Endodermal cell (in vitro differentiated cells): ENCODE measurements at places on chromosomes 2 and 18. TPM values are rescaled to one million over a fixed set of nuclear protein-coding genes. Genes with fewer than 3 reads are reported as not detected.

Gene CTAGE1
- total RNA-seq, result not detected in 2 replicates

Gene LHCGR
- total RNA-seq, result not detected in 3 replicates

GRCh38 chr2:241902357-241902991 lies 32.9 kb downstream of the RTP5 start:
- DNase-seq, result peak; percentile 77

DNA sequence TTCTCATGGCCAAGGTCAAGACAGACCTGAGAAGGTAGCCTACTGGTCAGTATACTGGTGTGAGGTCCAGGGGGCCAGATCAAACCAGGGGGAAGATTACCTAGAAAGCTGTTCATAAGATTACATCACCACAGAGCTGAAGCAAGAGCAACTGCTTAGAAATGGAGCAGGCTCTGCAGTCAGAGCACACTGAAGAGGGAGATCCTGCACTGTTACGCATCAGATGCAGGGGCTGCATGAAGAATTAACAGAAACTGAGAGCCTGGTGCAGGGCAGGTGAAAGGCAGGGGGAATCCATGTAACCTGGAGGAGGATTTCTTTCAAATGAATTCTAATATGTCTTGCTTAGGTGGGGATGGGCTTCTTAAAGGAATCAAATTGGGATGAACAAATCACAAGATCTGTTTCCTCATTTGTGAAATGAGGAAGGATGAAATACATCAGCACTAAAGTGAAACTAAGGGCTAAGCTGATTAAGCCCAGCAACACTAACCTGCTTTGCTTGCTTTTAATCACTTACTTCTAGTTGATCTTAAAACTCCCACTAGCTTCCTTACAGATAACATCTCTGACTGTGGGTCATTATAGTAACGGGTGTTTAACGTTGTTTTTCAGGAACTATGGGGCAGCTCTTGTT lies 74.3 kb upstream of the ADAM23 start:
- no peak for DNase-seq

DNA sequence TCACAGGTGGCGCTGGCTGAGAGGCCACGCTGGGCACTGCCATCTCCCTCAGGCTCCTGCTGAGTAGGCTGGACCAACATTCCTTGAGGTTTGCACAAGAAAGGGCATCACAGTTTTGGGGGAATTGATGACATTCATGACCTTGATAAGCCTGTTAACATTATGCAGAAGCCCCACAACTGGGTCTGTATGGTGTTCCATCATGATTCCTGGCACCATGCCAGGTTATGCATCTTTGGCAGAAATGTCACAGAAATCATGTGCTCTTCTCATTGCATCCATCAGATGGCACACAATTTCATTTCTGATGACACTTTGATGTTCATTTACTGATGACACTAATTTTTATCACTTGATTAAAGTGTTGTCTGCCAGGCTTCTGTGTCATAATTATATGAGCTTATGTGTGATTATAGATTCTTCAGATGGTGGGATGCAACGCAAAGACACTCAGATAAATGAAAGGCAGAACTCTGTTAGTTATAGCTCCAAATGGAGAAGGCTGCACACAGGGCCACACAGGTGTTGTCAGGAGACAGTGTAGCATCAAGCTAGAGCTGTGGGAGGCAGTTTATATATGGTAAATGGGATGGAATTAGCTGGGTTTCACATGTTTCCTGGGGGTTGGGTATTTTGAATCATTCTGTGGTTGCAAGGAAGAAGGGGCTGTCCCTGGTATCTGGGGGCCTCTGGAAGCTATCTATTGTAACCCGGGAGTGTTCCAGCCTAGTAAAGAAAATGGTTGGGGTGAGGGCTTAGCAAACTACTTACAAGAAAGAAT lies 191.3 kb downstream of the SLC39A10 start:
- no peak for DNase-seq

GRCh38 chr2:218482651-218483050 lies 63.7 kb downstream of the VIL1 start:
- DNase-seq, result no peak

GRCh38 chr18:6269660-6270332 lies 144.9 kb downstream of the L3MBTL4 start:
- no peak for DNase-seq

Gene ALPG
- 0.09 TPM in 1 of 2 replicates, not detected in the other for total RNA-seq

Gene EGR4
- total RNA-seq, result 0.23 TPM in 1 of 3 replicates, not detected in the others

- DNase-seq, result no peak
These were observed 43.7 kb upstream of the RIT2 start for GRCh38 chr18:43159086-43159770.

GRCh38 chr2:205403244-205403825 lies 279.0 kb upstream of the NRP2 start:
- no peak for DNase-seq

Gene SMYD1
- 0.21 TPM in 1 of 3 replicates, not detected in the others for total RNA-seq

Gene IL1R1
- 3.0 and 3.8 TPM in 2 replicates for total RNA-seq

- no peak for DNase-seq
These were observed 31.7 kb upstream of the RAB1A start for GRCh38 chr2:65161551-65162100.

Gene LIMS3
- total RNA-seq, result 0.72 and 1.4 TPM in 2 replicates

DNA sequence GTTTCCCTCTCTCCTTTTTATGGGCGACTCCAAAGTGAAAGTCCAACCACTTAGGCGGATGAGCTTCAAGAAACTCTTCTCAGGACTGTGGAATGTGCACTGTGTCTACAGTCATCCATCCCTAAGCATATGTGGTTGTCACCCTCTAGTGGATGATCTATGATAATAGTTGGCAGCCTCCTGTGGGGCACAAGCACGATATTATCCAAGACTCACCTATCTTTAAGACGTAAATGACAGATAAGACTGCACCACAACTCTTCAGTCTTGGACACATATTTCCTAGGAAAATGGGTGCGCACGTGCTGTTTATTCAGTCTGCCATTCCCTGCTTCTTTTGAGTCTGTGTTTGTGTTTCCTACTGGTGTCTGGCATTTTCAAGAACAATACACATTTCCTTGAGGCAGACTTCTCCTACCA lies 145.5 kb upstream of the CTAGE1 start:
- peak; percentile 56 for DNase-seq

DNA sequence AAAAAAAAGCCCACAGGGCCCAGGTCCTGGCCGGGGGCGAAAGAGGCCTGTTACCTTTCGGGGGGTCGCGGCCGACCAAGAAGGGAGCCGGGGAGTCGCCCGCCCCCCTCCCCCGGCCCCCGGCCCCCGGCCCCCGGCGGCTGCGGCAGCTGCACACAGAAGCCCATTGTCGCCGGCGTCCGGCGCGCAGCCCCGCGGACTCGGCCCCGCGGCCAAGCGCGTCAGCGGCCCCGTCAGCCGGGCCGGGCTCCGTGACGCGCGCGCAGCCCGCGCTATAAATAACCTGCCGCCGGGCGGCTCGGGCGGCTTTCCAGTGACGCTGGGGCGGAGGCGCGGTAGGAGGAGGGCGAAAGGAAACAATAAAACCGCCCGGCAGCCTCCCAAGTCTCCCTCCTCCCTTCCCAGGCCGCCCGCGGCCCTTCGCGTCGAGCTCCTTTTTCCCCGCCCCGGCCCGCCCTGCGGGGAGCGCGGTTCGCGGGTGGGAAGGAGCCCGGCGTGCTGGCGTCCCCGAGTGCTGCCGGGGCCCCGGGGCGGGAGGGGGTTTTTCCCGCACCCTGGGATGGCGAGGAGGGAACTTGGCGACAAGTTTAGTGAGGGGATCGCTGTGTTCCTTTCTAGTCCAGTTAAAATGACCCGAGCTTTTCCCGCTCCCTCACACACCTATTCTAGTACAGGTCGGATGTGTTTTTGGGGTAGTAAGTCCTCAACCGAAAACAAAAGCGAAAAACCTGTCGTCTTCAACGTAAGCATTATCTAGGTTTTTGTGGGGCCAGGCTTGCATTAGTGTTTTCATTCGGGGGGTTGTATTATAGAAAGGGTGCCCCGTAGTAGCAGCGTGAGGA lies 10.0 kb upstream of the NR4A2 start:
- DNase-seq, result peak; percentile 94

Gene DPYSL5
- 2.6 and 3.5 TPM in 2 replicates for total RNA-seq

GRCh38 chr2:11750917-11751316 lies 4.5 kb downstream of the LPIN1 start:
- no peak for DNase-seq

- no peak for DNase-seq
These were observed 16.1 kb upstream of the TTLL4 start for GRCh38 chr2:218694405-218695145.

GRCh38 chr2:128329607-128330006 lies 10.9 kb upstream of the HS6ST1 start:
- peak; percentile 5 for DNase-seq

Gene CDCA7
- 64.3 and 73.0 TPM in 2 replicates for total RNA-seq

- no peak for DNase-seq
These were observed 30.4 kb downstream of the PRKRA start for GRCh38 chr2:178420463-178420999.

GRCh38 chr18:78739115-78739514 lies 240.5 kb upstream of the SALL3 start:
- DNase-seq, result peak; percentile 13

DNA sequence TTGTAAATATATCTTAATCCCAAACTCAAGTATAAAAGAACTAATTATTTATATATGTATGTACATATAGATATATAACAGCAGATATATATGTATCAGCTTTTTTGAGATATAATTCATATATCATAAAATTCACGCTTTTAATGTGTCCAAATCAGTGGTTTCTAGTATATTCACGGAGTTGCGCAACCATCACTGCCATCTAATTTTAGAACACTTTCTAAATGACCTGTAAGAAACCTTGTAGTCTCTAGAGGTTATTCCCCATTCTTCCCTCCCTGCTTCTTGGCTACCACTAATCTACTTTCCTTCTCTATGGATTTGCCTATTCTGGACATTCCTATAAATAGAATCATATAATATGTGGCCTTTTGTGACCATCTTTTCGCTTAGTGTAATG lies 163.5 kb upstream of the TCF4 start:
- DNase-seq, result no peak

- peak; percentile 92 for DNase-seq
These were observed at the start of gene MBP for GRCh38 chr18:77132369-77133050. Gene MBP (minus strand): TSS chr18:77132783. CDS start chr18:77105261, 27,522 bp downstream.

Gene NCKAP1
- total RNA-seq, result 133 to 138 TPM (median 136 TPM) in 3 replicates

GRCh38 chr2:73926493-73927327 lies at the start of gene DGUOK:
Gene DGUOK (plus strand): TSS chr2:73926880. CDS start chr2:73926911, 31 bp downstream.
- peak; percentile 98 for DNase-seq

- DNase-seq, result peak; percentile 91
These were observed 1824.3 kb upstream of the CELF4 start for GRCh38 chr18:39389800-39390379.

DNA sequence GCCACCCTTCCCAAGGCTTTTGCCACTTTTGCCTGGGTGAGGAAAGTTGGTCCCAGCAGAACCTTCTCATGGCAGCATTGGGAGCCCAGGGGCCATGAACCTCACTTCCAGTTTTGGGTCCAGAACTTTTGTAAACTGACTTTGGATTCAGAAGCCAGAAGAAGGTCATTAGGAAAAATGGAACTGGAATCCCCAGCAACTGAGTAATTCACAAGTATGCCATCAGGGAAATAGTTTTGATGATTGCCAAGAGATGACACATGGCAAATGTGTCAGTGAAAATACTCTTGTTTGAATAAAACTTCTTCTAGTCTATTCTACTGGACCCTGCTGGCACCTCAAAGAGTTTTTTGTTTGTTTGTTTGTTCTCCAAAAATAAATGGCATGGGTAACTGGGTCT lies 203.7 kb downstream of the SETBP1 start:
- no peak for DNase-seq
